ENCODE measurements at places on chromosomes 2 and 18. TPM values are rescaled to one million over a fixed set of nuclear protein-coding genes. Genes with fewer than 3 reads are reported as not detected.
A peak's percentile ranks its signal among the peaks of the same experiment; 100 is the strongest.

DNA sequence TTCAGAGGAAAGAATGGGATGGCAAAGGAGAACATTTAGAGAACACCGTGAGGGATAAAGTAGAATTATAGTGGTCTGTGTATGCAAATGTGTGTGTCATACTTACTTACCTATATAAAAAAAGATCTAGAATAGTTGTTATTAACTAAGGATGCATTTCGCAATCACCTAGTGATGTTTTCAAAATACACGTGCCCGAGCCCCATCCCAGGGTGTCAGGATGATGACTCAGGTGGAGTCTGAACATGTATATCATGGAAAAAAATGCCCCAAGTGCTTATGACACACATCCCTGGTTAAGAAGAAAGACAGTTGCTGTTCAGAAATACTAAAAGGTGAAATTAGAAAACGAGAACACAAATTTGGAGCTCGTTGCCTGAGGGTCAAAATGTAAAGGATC is 109.0 kb downstream of the CERS6 start:
- H3K4me1 ChIP-seq: no peaks in the 10 kb centered on the region
- H3K36me3 ChIP-seq: peaks cover 13% of the 10 kb centered on the region
- DNase-seq: peak; percentile 35
- H3K27me3 ChIP-seq: no peaks in the 10 kb centered on the region

GRCh38 chr2:36405183-36405582 is 49.6 kb downstream of the CRIM1 start:
- H3K36me3 ChIP-seq: no peaks in the 10 kb centered on the region
- no peaks in the 10 kb centered on the region for H3K4me1 ChIP-seq
- H3K27me3 ChIP-seq: no peaks in the 10 kb centered on the region

DNA sequence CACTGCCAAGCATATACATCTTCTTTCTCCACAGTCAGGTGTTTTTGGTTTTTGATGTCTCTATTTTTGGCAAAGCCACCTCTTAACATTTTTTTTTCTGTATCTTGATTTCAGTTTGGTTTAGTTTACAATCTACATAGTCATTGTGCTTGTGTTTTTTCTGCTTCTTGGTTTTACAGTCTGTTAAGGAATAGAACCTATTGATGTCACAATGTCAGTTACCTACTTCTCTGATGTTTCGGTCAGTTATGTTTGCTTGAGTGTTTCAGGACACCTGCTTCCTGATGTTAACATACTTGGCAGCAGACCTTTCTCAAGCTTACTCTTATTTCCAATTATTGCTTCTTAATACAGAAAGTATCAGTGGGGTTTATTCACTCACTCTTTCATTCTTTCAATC is 253.3 kb downstream of the SPAG16 start:
- H3K4me3 ChIP-seq: no peak overlapping the region
- no peaks in the 10 kb centered on the region for H3K4me1 ChIP-seq
- no peak for DNase-seq

DNA sequence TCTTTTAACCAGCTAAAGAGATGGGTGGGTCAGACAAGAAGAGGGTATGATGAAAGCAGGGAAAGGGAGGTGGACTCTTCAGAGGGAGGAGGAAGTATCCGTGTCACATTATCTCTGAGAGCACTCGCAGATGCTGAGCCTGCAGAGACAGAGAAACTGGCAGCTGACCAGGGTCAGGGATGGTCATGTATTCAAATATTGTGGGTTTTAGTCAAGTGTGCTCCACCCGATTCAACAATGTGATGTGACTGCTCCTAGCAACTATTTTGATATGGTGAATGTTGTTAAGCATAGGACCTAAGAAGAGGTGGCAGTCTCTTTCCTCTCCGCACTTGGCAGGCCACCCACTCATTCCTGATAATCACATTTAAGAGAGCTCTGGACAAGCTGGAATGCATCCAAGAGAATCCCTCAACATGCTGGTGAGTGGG is 1.3 kb upstream of the CLIP4 start:
- no peak for DNase-seq
- no peak overlapping the region for H3K4me3 ChIP-seq
- H3K4me1 ChIP-seq: peaks cover 2% of the 10 kb centered on the region
- H3K27ac ChIP-seq: no peak overlapping the region
- H3K27me3 ChIP-seq: peaks cover 41% of the 10 kb centered on the region

DNA sequence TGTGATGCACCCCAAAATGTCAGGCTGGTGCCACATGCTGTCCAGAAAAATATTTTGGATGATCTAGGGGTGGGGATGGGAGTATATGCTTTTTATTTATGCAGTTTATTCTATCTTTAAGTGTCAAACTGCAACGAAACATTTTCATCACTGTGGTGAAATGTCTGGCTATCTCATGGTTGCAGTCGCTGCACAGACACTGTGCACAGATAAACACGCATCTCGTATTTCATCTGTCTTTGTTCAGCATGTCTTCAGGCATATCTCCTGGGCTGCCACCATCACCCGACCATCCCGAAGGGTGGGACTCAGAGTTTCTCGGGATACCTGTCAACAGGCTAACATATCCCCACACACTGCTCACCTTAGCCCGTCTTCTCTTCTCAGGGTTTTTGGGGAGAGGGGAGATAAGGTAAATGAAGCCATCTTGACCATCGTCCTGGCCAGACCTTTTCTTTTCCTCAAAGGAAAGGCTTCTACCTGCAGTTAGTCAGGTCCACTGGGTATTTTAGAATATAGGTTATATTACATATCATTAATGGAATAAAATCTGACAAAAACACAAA is 80.7 kb upstream of the NABP1 start:
- H3K36me3 ChIP-seq: no peaks in the 10 kb centered on the region
- H3K4me1 ChIP-seq: no peaks in the 10 kb centered on the region
- no peak overlapping the region for H3K27ac ChIP-seq
- H3K4me3 ChIP-seq: no peak overlapping the region
- H3K27me3 ChIP-seq: no peaks in the 10 kb centered on the region

The PID1 gene
- polyA plus RNA-seq: 12.4 TPM

GRCh38 chr2:231294571-231295362 is 96.3 kb downstream of the ARMC9 start:
- H3K4me1 ChIP-seq: peaks cover 21% of the 10 kb centered on the region
- no peak for DNase-seq
- H3K4me3 ChIP-seq: no peak overlapping the region
- no peak overlapping the region for H3K27ac ChIP-seq
- H3K27me3 ChIP-seq: no peaks in the 10 kb centered on the region

DNA sequence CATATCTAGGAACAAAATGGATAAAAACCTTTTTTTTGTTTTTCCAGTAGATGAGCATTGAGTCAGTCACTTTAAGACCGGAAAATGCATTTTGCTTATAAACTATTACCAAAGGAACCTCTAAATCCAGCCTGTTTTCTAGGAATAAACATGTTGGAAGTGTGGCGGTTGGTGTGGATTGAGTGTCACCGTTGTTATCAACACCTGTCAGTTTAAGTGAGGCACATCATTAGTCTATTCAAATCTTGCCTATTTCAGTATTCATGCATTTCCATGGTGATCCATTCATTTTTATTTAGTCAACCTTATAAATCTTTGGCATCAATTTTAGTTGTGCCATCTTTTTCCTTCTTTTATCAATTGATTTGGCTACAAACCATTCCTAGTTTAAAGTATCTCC is 3.3 kb downstream of the KLHL29 start:
- no peak overlapping the region for H3K27ac ChIP-seq
- peaks cover 3% of the 10 kb centered on the region for H3K4me1 ChIP-seq

- peaks cover 37% of the 10 kb centered on the region for H3K4me1 ChIP-seq
- H3K27ac ChIP-seq: peak overlapping the region; percentile 31
- no peak overlapping the region for H3K4me3 ChIP-seq
- no peaks in the 10 kb centered on the region for H3K27me3 ChIP-seq
- no peak for DNase-seq
- no peaks in the 10 kb centered on the region for H3K36me3 ChIP-seq
These were observed 36.8 kb upstream of the EML4 start for GRCh38 chr2:42132191-42132965.

The CCDC85A gene
- polyA plus RNA-seq: 1.0 TPM

The ZNF385B gene
- 2.0 TPM for polyA plus RNA-seq

The AMER3 gene
- polyA plus RNA-seq: 1.3 TPM

GRCh38 chr2:232893834-232894233 is 23.8 kb downstream of the SNORC start:
- H3K4me1 ChIP-seq: peaks cover 2% of the 10 kb centered on the region
- H3K36me3 ChIP-seq: no peaks in the 10 kb centered on the region
- no peaks in the 10 kb centered on the region for H3K27me3 ChIP-seq
- no peak overlapping the region for H3K27ac ChIP-seq
- DNase-seq: no peak
- no peak overlapping the region for H3K4me3 ChIP-seq

DNA sequence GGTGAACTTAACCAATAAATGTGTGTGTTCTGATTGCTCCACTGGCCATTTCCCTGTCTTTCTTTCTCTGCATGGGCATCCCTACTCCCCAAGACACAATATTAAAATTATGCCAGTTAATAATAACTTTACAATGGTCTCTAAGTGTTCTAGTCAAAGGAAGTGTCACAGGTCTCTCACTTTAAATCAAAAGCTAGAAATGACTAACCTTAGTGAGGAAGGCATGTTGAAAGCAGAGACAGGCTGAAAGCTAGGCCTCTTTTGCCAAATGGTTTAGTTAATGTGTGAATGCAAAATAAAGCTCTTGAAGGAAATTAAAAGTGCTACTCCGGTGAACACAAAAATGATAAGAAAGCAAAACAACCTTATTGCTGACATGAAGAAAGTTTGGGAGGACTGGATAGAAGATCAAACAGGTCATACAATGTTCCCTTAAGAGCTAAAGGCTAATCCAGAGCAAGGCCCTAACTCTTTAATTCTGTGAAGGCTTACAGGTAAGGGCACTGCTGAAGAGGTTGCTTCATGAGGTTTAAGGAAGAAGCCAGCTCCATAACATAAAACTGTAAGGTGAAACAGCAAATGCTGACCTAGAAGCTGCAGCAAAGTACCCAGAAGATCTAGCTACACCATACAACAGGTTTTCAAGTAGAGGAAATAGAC is 44.0 kb upstream of the ARHGAP15 start:
- H3K4me3 ChIP-seq: no peak overlapping the region
- H3K4me1 ChIP-seq: no peaks in the 10 kb centered on the region
- no peak overlapping the region for H3K27ac ChIP-seq
- no peak for DNase-seq
- H3K27me3 ChIP-seq: no peaks in the 10 kb centered on the region

GRCh38 chr2:60745761-60746160 is 10.3 kb upstream of the PAPOLG start:
- H3K36me3 ChIP-seq: no peaks in the 10 kb centered on the region
- H3K27me3 ChIP-seq: no peaks in the 10 kb centered on the region
- no peak for DNase-seq
- H3K27ac ChIP-seq: no peak overlapping the region
- no peaks in the 10 kb centered on the region for H3K4me1 ChIP-seq

GRCh38 chr2:31108561-31109286 is 29.5 kb downstream of the GALNT14 start:
- H3K4me1 ChIP-seq: no peaks in the 10 kb centered on the region
- no peak overlapping the region for H3K27ac ChIP-seq
- no peak for DNase-seq
- H3K4me3 ChIP-seq: no peak overlapping the region
- H3K27me3 ChIP-seq: peaks cover 2% of the 10 kb centered on the region

- H3K36me3 ChIP-seq: no peaks in the 10 kb centered on the region
- no peaks in the 10 kb centered on the region for H3K4me1 ChIP-seq
- H3K4me3 ChIP-seq: no peak overlapping the region
- no peak for DNase-seq
- H3K27me3 ChIP-seq: no peaks in the 10 kb centered on the region
- no peak overlapping the region for H3K27ac ChIP-seq
These were observed 211.0 kb downstream of the AKAIN1 start for GRCh38 chr18:4986066-4986465.

DNA sequence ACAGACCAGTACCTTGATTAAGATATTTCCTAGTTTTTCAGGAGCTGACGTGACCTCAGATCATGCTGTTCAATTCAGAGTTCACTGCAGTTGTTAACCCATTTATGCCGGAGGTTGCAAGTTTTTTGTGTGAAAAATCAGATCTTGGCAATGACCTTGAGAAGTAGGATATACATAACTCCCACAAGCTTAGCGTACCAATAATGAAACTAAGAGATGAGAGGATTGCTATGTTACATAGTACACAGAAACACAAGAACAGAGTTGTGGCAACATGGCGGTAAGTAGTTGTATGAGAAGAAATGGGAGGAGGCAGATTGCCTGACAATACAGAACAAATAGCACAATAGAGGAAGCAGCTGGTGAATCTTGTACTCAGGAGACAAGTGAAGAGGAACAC is 39.1 kb downstream of the PPIG start:
- H3K27ac ChIP-seq: no peak overlapping the region
- H3K4me3 ChIP-seq: no peak overlapping the region
- H3K27me3 ChIP-seq: no peaks in the 10 kb centered on the region
- H3K4me1 ChIP-seq: no peaks in the 10 kb centered on the region

- no peaks in the 10 kb centered on the region for H3K27me3 ChIP-seq
- H3K4me1 ChIP-seq: peaks cover 13% of the 10 kb centered on the region
- H3K36me3 ChIP-seq: no peaks in the 10 kb centered on the region
- H3K27ac ChIP-seq: no peak overlapping the region
- no peak for DNase-seq
- H3K4me3 ChIP-seq: no peak overlapping the region
These were observed 58.5 kb upstream of the RAB27B start for GRCh38 chr18:54769526-54770464.

- DNase-seq: no peak
- no peaks in the 10 kb centered on the region for H3K36me3 ChIP-seq
- H3K4me3 ChIP-seq: no peak overlapping the region
- no peaks in the 10 kb centered on the region for H3K27me3 ChIP-seq
- H3K4me1 ChIP-seq: no peaks in the 10 kb centered on the region
- no peak overlapping the region for H3K27ac ChIP-seq
These were observed 35.1 kb upstream of the LPIN1 start for GRCh38 chr2:11711354-11711716.

GRCh38 chr2:167843217-167843616 is 404.2 kb downstream of the STK39 start:
- peaks cover 5% of the 10 kb centered on the region for H3K4me1 ChIP-seq
- no peak overlapping the region for H3K4me3 ChIP-seq
- H3K27ac ChIP-seq: no peak overlapping the region
- H3K36me3 ChIP-seq: no peaks in the 10 kb centered on the region

GRCh38 chr2:85189606-85190270 is 56.5 kb downstream of the TCF7L1 start:
- no peaks in the 10 kb centered on the region for H3K27me3 ChIP-seq
- H3K4me3 ChIP-seq: no peak overlapping the region
- H3K4me1 ChIP-seq: peaks cover 34% of the 10 kb centered on the region
- H3K27ac ChIP-seq: peak overlapping the region; percentile 74

Data from large intestine (tissue), 12 donors.